Stimulated activated naive CD8-positive, alpha-beta T cell treated with anti-CD3 and anti-CD28 coated beads, Interleukin-15, amount 100 ng/mL, for 72 hours (primary cell): ENCODE measurements at places on chromosomes 1 and 21.
A peak's percentile ranks its signal among the peaks of the same experiment; 100 is the strongest.

- no peak for DNase-seq
These were observed 88.8 kb upstream of the ZBTB40 start for GRCh38 chr1:22362626-22363402.

DNA sequence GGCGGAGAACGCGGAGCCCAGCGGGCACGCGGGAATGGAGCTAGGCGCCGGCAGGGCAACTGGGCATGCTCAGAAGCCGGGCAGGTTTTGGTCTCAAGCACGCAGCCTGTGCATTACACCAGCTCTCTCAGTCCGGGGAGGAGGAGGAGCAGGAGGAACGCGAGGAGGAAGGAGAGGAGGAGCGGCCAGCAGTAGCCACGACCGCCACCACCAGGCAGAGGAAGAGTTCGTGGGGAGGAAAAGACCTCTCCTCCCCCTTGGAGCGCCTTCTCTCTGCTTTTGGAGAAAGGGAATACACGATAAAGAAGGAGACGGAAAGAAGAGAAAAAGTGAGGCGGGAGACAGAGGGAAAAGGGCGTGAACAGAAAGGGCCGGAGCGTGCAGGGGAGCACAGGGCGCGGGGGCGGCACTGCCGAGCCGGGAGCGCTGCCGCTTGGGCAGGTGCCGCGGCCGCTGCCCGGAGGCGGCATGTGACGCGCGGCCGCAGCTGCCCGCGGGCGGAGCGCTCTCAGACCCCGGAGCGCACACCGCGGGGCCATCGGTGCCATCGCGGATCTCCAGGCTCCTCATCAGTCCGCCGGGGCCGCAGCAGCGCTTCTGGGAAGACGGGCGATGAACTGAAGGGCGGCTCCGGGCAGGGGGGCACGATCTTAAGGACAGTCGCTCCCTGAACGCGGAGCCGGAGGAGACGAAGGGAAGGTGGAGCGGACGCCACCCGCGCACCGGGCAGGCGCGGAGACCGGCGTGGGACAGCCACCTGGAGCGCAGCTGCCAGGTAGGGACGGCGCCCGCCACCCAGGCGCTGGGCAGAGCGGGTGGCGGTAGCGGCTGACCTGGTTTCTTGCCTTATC is at the start of gene CHRM3:
TSS of gene CHRM3 (plus strand) at position 116 of the 851 bp plus-strand sequence. CDS start 520,884 bp downstream, outside the sequence.
- DNase-seq = peak; percentile 15

DNA sequence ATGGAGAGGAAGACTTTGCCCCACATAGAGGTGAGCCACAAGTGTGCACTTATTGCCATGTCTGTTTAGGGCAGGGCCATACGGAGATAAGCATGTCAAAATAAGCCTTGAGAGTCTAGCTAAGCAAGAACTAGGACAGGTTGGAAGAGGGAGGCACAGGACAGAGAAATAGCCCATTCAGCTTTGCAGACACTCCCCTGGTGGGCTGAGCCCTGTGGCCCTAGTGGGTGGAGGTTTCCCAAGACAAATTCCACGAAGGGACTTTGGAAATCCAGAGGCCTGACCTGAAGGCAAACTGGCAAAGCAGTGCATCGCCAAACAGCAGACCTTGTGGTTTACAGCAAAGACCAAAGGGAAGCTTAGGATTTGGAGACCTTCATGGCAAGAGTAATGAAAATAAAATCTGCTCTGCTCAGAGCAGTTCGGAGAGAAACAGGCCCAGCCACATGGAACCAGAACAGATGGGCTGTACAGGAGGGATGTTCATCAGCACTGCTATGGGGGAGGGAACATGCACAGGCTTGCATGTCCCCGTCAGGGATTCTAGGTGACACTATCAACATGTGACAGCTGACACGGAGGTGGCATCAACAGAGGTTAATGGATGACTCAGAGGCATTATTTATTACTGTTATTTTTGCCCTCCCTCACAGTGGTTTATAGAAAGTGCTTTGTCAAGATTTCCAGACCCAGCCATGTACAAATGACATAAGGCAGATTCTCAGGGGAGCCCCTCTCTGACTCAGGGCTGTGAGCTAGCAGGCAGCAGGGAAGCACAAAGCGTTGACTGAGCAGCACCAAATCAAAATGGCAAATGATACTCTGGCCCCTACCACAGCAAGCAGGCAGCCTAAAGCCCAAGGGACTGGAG is 90.1 kb upstream of the IRF2BP2 start:
- DNase-seq = no peak

- peak; percentile 86 for DNase-seq
These were observed 6.1 kb downstream of the LDLRAP1 start for GRCh38 chr1:25549273-25550154.

DNA sequence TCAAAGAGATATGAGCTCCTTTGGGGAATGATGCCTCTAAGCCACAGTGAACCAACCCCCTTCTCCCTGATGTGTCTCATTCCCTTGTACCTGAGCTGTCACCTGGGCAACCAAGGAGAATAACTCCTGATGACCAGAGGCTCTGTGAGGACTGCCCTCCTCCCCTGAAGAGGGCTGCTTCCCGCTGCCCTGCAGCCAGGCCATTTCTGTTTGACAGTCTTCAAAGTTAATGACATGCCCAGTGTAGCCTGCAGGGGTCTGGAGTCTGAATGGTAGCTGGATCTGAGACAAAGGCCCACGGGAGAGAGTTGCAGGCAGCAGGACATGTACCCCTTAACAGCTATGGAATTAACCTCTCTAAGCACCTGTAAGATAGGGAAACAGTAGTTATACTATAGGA is 3.4 kb upstream of the SLFNL1 start:
- no peak for DNase-seq

- no peak for DNase-seq
These were observed 195.7 kb upstream of the PTBP2 start for GRCh38 chr1:96525657-96526557.

- no peak for DNase-seq
These were observed 475.5 kb downstream of the NPHP4 start for GRCh38 chr1:5516756-5517155.

GRCh38 chr1:53288002-53288789 is 39.7 kb downstream of the LRP8 start:
- DNase-seq = no peak

DNA sequence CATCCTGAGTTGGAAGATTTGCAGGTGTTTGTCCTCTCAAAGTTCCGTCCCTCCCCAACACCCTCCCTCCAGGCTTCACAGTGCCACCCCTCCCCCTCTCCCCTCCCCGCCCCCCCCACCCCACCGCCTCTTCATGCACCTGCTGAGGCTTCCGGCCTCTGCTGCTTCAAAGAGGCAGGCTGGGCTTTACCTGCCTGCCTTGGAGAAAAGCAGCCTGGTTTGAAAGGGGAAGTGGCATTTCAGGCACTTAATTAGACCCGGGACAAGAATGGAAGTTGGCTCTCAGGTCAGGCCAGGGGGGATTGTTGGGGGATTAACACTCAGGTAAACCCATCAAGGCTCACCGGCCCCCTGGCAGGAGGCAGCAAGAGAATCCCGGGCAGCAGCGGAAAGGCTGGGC is 21.1 kb downstream of the PAX7 start:
- DNase-seq = no peak

DNA sequence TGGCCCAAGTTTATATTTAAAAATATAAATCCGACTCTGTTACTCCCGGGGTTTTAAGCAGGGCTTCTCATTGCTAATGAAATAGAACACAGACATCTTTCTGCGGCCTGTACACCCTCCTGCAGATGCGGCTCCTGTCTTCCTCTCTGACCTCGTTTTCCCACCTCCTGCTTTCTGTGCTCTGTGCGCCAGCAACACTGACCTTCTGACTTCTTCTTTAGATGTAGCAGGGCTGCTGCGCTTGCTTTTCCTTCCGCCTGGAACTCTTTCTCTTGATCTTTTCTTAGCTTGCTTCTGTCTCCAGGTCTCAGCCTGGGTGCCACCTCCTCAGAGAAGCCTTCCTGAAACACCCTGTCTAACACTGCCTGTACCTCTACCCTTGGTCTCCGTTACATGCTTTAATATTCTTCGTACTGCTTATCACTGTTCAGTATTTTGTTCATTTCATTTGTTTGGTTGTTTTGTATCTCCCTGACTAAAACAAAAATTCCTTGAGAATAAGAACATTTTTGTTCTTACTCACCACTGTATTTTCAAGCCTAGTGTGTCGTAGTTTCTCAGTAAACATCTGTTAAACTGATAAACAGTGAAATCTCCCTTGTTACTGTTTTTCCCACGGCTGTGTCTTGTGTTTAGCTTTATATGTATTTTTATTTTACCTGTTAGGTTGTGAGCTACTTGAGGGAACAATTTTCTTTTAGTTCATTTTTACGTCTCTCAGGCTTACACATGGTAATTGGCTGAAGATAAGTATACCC is 79.0 kb downstream of the ST3GAL3 start:
- no peak for DNase-seq

DNA sequence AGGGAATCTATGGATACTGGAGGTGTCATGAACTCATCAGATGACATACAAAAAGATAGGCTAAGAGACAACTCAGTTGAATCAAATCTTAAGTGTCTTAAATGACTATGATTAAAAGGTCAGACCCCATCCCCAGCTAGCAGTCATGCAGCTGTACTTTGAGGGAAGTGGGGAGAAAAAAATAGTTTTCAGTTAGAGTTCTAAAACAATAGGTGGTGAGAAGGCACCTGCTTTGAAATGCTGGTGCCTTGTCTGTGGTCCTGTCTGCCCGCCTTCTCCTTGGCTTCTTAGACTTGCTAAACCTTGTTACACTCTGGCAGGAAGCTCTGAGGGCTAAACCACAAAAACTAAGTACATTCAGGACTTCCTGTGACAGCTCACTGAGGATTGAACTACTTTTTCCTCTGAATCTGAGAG is 15.3 kb downstream of the CD2 start:
- DNase-seq = peak; percentile 87

GRCh38 chr1:62281922-62282555 is 37.2 kb downstream of the KANK4 start:
- DNase-seq = no peak

DNA sequence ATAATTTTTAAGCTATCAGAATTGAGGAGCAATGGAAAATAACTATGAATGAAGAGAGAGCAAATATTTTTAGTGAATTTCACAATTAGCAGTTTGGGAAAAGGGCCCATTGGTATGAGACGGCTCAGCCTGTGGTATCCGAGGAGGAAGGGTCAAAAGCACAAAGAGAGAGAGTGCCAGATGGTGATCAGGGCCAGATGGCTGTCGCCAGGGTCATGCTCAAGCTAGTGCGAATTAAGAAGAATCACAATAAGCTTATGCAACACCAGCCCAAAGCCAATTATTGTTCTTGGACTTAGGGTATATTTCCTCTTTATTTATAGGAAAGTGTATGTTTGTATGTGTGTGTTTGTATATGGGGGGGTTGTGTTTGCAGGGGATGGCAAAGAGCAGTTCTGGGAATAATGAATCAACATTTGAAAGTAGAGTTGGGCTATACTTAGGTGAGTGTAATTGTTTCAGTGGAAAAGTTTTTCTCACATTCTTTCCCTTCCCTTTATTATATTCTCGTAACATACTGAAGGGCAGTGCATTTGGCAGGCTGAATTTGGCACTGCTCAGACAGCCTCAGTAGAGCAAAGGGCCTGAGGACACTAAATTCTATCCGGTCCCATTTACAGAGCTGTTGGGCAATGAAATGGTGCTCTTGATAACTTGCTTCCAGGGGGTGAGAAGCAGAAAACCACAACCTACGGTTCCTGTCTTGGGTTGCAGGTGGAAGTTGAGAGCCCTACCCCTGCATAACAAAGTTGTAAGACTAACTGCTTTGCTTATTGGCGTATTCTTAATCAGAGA is 19.5 kb upstream of the DDR2 start:
- DNase-seq = no peak

GRCh38 chr1:25183126-25183980 is 48.9 kb downstream of the SYF2 start:
- DNase-seq = no peak

DNA sequence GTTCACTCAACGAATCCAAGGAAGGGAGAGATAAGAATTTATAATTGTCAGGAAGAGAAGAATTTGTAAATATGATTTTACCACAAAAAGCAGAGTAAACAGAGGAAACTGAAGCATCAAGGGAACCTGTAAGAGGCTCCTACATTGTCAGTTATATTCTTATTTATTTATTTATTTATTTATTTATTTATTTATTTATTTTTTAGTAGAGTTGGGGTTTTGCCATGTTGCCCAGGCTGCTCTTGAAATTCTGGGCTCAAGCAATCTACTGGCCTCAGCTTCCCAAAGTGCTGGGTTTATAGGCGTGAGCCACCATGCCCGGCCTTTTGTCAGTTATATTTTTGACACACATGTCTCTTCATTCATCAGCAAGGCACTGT is 47.1 kb downstream of the FCRL3 start:
- DNase-seq = no peak

DNA sequence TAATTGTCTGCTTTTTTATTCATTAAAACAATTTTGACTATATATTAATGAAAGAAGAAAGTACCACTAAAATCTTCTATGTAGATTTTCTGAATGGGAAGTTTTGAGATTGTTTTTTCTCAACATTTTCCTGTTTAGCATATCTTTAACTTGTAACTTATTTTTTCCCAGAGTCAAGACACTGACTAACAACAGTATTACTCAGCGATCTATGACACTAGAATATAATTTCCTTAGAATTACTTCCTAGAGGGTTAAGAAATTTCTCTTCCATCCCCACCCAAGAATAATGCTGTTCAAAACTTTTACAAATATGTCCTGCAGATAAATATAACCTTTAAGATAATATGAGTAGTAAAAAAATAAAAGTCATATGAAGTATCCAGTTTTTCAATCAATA is 218.2 kb upstream of the NR5A2 start:
- no peak for DNase-seq

DNA sequence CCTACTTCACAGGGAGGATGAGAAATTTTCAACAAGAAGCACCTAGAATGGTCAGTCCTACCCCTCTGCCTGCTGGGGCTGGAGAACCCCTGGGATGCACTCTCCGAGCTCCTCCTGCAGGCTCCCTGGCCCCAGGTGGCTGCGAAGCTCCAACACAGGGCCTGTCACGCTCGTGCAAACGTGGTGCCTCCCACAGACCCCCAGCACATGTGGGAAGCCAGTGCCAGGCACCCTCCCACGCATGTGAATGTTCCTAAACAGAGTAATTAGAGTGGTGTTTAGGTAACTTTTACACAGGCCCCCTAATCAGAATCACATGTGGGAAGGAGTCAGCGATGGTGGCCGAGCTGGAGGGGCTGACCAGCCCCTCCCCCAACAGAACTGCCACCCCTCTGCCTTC is 28.4 kb downstream of the GLIS1 start:
- DNase-seq = no peak

GRCh38 chr1:224407571-224408293 is 26.9 kb downstream of the WDR26 start:
- no peak for DNase-seq

DNA sequence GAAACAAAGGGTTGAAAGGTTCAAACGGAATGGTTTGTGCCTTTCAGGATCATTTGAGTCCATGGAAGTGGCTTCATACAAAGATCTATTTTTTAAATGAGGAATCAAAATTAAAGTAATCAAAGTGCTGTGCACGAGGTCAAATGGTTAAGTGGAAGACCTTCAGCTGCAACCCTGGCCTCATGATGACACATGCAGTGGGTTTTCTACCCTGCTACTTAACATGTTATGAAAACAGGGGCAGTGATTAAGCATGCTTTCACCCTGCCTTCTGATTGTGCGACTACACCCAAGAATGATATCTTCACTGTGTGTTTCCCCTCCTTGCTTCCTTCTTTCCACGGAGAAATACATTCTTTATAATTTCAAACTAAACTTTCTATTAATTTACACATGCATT is 604.2 kb downstream of the LRRIQ3 start:
- no peak for DNase-seq

GRCh38 chr1:62282909-62283755 is 36.1 kb downstream of the KANK4 start:
- DNase-seq = no peak

- DNase-seq = no peak
These were observed 21.8 kb upstream of the DYNLT5 start for GRCh38 chr1:66730462-66730861.
